ENCODE measurements at places on chromosomes 1 and 21. TPM values are rescaled to one million over a fixed set of nuclear protein-coding genes. Genes with fewer than 3 reads are reported as not detected.

GRCh38 chr1:155966750-155967149 is 11.6 kb downstream of the ARHGEF2 start:
- peaks cover 39% of the 10 kb centered on the region for H3K4me1 ChIP-seq
- H3K27ac ChIP-seq: peak overlapping the region; percentile 84
- no peak overlapping the region for H3K4me3 ChIP-seq
- H3K27me3 ChIP-seq: no peaks in the 10 kb centered on the region

- no peak for DNase-seq
- no peaks in the 10 kb centered on the region for H3K4me1 ChIP-seq
- H3K4me3 ChIP-seq: no peak overlapping the region
- no peaks in the 10 kb centered on the region for H3K27me3 ChIP-seq
- H3K36me3 ChIP-seq: no peaks in the 10 kb centered on the region
These were observed 98.6 kb upstream of the PPP2R5A start for GRCh38 chr1:212186427-212187207.

GRCh38 chr1:117942293-117942692 is 12.8 kb downstream of the WDR3 start:
- no peak overlapping the region for H3K27ac ChIP-seq
- no peak for DNase-seq
- H3K4me3 ChIP-seq: no peak overlapping the region
- H3K27me3 ChIP-seq: no peaks in the 10 kb centered on the region

DNA sequence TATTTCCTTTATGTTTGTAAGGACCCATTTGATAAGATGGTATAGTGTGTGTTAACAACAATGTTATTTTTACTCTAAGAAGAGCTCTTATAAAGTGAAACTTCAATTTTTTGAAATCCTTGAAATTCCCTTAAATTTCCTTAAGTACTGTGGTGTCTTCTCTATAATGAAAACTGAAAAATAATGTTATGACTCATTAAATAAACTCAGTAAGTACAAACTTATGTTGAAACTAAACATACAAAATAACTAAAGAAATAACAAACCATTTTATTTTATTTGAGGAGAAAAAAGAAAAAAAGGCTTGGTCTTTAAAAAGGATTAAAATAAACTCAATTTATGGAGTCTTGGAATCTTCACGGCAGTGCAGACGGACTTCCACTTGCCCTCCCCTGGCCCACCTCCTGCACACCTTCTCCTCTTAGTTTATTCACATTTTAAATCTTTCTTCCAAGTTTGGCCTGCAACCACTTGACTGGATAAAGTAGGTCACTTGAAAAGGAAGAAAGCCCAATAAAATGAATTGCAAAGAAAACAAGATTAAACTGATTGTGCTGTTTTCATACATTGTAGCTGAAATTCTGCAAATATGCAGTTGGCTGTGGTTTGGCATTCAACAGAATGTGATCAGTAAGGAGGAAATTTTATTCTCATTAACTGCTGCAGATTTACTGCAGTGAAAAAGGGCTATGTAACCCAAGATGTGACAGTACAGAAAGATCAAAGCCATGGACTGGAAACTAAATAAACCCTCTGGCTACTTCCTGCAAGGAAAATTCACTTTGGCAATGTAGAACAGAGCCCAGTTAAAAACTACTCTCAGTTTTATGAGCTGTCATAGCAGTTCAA is 48.5 kb upstream of the SCYL3 start:
- H3K27me3 ChIP-seq: no peaks in the 10 kb centered on the region
- DNase-seq: peak; percentile 15
- no peaks in the 10 kb centered on the region for H3K4me1 ChIP-seq
- H3K27ac ChIP-seq: no peak overlapping the region
- H3K36me3 ChIP-seq: no peaks in the 10 kb centered on the region

The OR2G6 gene
- not detected for total RNA-seq

The AMY2B gene
- total RNA-seq: 50.8 TPM
